GDM1 (cell line): ENCODE measurements at places on chromosomes 5 and 9.

GRCh38 chr5:155898284-155898683 lies 428.7 kb upstream of the SGCD start:
- DNase-seq = no peak

GRCh38 chr9:75445144-75445543 lies 356.8 kb downstream of the OSTF1 start:
- no peak for DNase-seq

DNA sequence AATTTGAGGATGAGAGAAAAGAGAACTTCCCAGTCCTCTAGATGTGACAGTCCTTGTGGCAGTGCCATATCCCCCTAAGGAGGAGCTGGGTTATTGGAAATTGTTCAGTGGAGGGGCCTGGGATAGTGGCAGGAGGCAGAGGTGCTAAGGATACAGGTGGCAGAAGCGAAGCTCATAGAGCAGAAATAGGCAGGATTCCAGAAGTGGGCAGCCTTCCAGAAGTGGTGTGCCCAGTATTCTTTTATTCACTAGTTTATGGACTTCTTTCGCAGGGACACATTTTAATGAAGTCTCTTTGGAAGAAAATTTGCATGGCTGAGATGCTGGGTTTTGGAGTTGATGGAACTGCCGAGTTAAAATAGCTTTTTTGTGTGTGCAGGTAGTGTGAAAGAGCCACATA lies 6.8 kb downstream of the PIK3R1 start:
- no peak for DNase-seq

GRCh38 chr5:26833596-26833995 lies 204.8 kb downstream of the CDH9 start:
- DNase-seq = no peak

GRCh38 chr9:131263701-131264100 lies 12.6 kb downstream of the FAM78A start:
- DNase-seq = no peak

DNA sequence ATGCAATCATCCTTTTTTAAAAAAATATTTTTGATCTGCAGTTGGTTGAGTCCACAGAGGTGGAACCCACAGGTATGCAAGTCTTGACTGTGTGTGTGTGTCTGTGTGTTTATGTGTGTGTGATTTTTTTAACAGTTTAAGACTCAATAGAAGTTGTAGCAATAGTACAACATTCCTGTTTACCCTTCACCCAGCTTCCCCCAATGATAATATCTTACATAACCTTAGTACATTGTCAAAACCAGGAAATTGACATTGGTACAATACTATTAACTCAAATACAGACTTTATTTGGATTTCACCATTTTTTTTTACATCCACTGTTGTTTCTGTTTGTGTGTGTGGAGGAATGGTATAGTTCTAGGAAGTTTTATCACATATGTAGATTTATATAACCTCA lies 81.8 kb downstream of the SV2C start:
- DNase-seq = no peak

DNA sequence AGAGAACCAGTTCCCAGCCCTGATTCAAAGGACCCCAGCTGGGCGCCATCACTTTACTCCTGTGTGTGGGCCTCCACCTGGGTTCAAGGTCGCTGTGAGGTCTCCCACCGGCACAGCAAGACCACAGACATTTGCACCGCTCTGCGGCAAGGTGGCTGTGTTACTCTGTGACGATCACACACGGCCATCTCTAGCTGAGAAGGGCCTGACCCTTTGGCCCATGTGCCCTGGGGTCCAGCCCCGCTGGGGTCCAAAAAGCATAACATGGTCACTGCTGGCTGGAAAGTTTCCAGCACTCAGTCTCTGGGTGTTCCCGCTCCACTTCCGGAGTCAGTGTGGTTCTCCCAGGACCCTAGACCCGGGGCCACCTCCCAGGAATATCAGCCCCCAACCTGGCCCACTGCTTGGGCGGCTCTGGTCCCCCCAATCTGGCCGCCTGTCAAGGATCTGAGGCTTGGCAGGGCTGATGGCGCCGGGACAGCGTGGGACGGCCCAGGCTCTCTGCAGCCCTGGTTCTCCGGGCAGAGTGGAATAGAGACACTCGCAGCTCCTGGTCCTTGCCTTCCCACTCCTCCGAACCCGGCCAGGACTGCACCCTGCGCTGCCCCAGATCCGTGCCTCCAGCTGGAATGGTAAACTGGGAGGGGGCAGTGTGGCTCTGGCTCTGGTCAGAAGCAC lies 3.9 kb upstream of the LMX1B start:
- DNase-seq = no peak

DNA sequence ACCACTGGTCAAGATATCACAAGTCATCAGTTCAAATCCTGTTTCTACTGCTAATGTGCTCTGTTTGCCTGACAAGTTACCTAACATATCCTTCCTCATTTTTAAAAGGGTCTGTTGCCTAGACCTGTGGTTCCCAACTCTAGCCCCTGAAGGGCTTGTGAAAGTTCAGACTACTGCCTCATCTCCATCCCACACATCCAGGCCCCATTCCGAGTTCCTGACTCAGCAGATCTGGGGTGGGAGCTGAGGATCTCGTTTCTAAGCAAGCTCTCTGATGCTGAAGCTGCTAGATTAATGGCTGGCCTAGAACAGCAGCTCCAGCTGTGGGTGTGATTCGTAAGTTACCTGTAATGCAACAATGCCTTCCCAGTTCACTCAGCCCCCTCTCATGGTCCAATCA lies 32.5 kb downstream of the S1PR3 start:
- no peak for DNase-seq

DNA sequence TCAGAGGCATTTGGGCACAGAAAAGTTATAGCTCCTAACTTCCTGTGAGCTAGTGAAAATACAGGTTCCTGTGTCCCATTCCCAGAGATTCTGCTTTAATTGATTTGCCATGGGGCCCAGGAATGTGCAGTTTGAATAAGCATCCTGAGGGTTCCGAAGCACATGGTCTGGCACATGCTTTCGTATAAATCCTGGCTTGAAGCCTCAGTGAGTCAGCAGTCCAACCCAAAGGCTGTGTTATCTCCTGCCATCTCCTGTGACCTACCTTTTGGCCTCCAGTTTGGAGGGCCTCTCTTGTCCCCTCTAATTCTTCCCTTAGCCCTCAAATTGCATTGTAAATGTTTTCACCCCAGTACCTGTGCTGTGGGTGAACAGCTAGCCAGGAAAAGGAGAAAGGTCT lies 183.8 kb downstream of the NR3C1 start:
- DNase-seq = no peak
